ENCODE measurements at places on chromosomes 2 and 18. TPM values are rescaled to one million over a fixed set of nuclear protein-coding genes. Genes with fewer than 3 reads are reported as not detected.

CD226 gene
- polyA plus RNA-seq = 1.6 TPM

CCL20 gene
- polyA plus RNA-seq = 11.4 TPM

GAREM2 gene
- polyA plus RNA-seq = 2.4 TPM

SERPINB12 gene
- polyA plus RNA-seq = not detected

All from large intestine (tissue), 12 donors.